ENCODE measurements at places on chromosomes 16 and 17.
A peak's percentile ranks its signal among the peaks of the same experiment; 100 is the strongest.

GRCh38 chr17:17868641-17869522 lies 32.1 kb upstream of the SREBF1 start:
- no peak for DNase-seq

GRCh38 chr17:46984341-46984740 lies 5.3 kb upstream of the RPRML start:
- no peak for DNase-seq

GRCh38 chr17:40538936-40539705 lies 26.2 kb downstream of the CCR7 start:
- no peak for DNase-seq

- DNase-seq: no peak
These were observed 13.8 kb downstream of the USP22 start for GRCh38 chr17:21029036-21029435.

DNA sequence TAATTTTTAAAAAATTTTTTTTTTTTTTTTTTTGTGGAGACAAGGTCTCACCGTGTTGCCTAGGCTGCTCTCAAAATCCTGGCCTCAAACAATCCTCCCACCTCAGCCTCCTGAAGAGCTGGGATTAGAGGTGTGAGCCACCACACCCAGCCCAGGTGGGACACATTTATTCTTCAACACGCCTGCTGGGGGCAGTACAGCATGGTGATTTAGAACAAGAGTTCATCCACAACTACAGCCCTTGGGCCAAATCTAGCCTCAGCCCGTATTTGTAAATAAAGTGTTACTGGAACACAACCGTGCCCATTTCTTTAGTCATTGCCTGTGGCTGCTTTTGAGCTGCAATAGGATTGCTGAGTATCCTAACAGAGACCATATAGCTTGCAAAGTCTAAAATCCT lies 92.8 kb downstream of the KATNIP start:
- no peak for DNase-seq

- DNase-seq: no peak
These were observed 53.1 kb upstream of the ATP2A3 start for GRCh38 chr17:4017377-4017776.

DNA sequence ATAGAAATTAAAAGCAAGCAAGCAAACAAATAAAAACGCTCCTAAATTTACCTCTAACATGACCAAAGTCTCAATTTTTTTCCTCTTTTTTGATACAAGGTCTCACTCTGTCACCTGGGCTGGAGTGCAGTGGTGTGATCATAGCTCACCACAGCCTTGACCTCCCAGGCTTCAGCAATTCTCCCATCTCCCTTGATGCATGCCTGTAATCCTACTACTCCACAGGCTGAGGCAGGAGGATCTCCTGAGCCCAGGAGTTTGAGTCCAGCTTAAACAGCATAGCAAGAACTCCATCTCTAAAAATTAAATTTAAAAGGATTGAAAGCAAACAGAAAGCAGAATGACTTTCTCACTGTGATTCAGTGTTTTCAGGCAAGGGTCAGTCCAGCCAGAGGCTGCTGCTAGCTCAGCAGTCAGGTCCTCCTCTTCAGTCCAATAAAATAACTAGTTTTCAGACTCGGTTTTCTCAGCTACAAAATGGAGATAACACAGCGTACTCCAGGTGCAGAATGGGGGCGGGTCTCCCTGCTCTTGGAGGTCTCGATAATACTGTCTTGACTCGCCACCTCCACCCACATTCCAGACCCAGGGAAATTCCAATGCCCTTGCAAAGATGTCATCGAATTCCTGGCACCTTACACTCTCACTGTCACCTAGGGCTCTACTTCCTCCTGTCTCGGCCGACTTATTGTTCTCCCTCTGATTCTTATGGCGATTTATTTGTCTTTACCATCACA lies 20.7 kb upstream of the MRTFB start:
- DNase-seq: no peak

DNA sequence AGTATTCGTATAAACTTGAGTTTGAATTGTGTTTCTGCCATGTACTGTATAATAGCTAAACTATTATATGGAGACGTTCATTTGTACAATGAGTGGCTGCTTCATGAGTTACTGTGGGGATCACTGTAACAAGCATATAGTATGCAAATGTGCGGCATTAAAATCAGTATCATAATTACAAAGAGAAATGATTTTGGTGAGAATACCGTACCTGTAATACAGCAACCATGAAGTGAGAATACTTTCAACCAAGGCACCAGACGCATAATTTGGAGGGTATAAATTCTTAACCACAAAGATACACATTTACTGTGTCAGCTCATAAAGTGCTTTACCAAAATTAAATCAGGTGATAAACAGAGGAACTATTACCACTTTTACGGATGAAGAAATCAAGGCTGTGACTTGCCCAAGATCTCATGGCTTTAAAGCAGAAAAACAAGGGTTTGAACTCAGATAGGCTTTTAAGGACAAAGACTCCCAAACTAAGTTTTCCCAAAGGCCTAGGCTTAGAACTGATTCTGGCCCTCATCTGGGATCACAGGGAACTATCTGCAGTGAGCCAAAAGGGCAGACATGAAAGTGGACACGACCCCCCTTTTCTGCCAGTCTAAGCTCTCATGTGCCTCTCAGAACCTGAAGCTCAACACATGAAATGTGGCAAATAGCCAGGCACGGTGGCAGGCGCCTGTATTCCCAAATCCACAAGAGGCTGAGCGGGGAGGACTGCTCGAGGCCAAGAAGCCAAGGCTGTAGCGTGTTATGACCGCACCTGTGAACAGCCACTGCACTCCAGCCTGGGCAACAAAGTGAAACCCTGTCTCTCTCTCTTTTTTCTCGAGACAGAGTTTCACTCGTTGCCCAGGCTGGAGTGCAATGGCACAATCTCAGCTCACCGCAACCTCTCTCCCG lies 6.4 kb downstream of the RPS15A start:
- no peak for DNase-seq

- no peak for DNase-seq
These were observed 5.3 kb downstream of the NTHL1 start for GRCh38 chr16:2042171-2042985.

DNA sequence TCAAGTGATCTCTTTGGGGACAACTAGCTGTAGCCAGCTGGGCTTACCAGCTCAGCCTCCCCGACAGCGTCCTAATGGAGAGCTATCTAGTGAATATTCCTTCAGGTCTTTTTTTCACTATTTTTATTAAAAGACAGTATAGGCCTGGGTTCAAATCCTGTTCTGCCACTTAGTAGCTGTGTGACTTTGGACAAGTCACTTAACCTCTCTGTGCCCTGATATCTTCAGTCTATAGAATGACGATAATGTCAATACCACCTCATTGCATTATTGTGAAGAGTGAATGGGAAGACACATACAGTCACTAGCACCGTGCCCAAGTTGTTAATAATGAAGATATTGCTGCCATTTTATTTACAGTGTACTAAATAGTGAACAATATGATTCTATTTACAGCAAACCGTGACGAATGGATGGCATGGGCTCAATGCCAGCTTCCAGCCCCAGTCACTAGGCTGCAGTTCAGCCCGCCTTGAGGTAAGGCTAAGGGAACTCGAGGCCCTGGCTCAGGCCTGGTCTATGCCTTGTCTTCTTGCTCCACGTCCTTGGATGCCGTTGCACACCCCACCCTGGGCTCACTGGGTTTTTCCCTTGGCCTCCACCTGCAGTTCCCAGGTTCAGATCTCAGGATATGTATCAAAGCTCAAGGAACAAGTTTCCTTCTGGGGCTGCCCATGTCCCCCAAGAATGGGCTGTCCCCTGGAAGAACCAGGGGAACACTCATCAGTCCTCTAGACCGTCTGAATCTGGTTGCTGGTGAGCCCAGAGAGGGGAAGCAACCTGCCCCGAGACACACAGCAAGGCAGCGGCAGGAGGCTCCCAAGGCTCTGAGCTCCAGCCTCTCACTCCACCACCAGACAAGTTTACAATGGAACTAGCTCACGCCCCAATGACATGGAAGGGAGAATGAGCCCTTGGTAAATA lies 95.4 kb upstream of the TNRC6C start:
- no peak for DNase-seq

GRCh38 chr17:14398766-14399165 lies 97.9 kb downstream of the HS3ST3B1 start:
- no peak for DNase-seq

- no peak for DNase-seq
These were observed 122.4 kb upstream of the NUDT7 start for GRCh38 chr16:77599793-77600415.

DNA sequence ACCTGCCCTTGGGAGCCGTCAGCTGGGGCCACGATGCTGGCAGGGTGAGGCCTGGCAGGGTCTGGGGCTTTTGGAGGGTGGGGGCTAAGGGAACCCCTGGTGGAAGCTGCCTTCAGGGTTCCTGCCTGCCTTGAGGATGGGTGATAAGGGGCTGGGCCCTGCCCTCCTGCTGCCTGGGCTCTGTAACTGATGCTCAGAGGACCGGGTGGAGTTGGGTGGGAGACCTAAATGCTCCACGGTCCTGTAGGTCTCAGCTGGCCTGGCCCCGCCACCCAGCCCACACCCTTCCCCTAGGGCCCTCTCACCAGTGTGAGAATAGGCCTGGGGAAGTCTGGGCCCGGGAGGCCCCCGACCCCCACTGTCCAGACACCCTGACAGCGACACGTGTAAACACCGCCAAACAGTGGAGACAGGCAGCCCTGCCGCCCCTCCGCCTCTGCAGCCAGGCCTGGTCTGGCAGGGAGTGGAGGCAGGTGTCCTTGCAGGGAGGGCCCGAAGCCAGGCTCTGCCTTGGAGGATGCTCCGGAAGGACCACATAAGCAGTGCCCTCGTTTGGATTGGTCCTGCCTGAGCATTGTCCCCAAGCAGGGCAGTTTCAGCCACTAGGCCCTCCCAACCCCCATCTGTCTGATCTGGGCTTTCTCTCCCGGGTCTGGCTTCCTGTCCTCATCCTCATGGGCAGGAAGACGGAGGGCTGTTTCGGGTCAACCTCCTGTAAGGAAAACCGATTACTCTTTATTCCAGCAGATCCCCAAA lies 6.5 kb upstream of the BAHCC1 start:
- no peak for DNase-seq

- no peak for DNase-seq
These were observed 771 bp downstream of the MSRB1 start for GRCh38 chr16:1942047-1942809.

DNA sequence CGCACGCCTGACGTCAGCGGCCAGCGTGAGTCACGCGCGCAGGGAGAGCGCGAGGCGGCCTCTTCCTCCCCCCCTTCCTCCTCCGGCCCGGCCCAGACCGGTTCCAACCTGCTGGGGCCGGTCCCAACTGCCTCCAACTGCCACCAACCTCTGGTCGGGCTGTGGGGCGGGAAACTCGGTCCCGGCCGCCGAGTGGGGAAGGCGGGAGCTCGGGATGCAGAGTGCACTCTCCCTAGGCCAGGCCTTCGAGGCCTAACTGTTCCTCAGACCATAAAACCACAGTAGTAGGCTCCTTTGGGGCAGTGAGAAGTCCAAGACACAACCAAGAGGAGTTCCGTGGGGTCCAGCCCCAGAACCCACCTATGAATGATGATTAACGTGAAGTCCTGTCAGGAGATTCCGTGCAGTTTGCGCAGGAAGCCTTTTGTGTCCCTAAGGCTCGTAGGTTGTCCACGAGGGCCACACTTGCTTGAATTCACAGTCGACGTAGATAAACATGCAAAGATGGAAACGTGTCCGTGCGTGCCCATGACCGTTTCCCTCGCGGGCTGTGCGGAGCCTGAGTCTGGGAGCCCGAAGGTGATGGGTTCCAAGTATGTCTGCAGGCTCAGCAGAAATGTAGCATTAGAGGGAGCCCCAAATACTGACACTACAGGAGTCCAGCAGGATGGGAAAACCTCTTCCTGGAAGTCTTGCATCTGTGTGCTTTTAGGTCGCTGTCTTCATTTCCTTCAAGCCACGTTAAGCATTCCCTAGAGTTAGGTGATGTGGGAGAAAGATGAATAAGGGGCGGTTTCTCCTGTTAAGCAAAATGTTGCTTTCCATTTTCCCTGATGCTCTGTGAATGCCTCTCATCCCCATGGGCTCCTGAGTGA lies 647 bp downstream of the UNK start:
- peak; percentile 83 for DNase-seq

- no peak for DNase-seq
These were observed 2.9 kb downstream of the ACD start for GRCh38 chr16:67657017-67657608.

DNA sequence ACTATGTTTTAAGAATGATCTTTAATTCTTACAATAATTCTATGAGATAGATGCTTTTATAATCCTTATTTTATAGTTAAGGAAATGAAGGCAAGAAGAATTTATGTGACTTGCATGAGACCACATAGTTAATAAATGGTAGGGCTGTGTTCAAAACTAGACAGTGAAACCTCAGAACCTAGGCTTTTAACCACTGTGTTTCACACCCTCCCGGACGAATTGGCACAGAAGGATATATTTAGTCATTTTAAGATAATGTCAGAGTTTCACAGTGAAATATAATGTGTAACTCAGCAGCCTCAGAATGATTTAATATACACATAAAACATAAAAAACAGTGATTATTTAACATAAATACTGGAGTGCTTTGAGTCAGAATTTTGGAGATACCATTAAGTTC lies 57.0 kb downstream of the NSRP1 start:
- DNase-seq: no peak

GRCh38 chr17:60676758-60677307 lies 818 bp upstream of the BCAS3 start:
- DNase-seq: no peak

GRCh38 chr17:51997723-51998122 lies 160.8 kb downstream of the CA10 start:
- DNase-seq: no peak

DNA sequence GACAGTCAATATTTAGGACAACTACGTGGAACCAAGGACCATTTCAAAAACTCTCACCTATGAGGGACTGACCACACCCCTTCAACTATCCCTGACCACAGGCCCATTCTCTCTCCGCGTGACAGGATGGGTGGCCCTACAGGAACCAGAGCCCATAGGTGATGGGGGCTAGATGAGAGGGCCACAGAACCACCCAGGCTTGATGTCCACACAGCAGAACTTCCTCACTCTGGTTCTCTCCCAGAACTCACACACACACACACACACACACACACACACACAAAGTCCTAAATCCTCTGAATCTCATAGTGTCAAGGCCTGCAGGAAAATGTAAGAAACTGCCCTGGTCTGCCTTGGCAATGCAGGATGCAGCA lies 1.5 kb downstream of the ZNF319 start:
- DNase-seq: no peak

DNA sequence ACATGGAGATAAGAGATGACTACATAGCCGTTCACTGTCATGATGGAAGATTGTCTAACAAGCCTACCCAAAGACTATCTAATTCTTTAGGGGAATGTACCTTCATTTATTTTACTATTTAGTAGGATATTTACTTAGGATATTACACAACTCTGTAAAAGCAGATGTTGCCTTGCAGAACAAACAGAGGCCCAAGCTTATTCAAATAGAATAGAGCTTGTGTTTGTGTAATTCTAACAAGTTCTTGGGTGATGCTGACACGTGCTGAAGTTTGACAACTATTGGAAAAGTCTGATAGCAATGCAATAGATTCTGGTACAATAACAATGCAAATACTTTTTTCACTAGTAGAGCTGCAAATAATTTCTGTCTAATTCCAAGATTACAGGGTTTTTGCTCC lies 447.6 kb downstream of the TOX3 start:
- DNase-seq: no peak
